ENCODE measurements at places on chromosomes 4 and X.

DNA sequence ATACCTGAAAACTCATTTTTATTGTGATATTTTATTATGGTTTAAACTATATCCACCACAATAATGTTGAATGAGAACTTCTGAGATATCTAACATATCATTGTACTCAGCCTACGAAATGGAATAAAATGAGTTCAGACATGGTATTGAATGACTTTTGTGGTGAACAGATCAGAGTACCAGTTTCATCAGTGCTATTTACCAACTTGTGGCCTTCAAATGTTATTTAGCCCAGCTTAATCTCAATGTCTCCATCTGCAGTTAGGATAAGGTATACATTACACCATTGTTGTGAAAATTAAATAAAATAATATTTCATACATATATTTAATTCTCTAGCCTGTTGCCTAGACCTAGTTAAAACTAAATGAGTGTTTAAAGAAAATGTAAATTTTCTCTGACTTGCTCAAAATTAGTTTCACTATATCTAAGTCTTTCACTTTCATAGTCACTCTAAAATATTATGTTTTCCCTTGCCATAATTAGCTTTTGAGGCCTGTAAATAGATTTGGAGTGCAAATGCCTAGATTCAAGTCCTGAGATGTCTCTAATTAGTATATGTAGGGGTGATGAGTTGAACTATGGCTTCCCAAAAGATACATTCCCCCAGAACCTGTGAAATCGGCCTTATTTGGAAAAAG lies 594.2 kb downstream of the STPG2 start:
- DNase-seq: no peak

DNA sequence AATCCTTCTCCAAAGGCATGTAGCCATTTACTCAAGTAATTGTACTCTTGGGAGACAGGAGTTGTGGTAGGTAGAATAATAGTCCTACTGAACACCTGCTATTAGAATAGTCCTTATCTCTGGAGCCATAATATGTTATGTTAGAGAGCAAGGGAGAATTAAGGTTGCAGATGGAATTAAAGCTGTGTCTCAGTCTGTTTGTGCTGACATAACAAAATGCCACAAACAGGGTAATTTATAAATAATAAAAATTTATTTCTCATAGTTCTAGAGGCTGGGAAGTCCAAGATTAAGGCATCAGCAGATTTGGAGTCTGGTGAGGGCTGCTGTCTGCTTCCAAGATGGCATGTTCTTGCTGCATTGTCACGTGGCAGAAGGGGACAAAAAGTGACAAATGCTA lies 24.2 kb upstream of the FRAS1 start:
- no peak for DNase-seq

DNA sequence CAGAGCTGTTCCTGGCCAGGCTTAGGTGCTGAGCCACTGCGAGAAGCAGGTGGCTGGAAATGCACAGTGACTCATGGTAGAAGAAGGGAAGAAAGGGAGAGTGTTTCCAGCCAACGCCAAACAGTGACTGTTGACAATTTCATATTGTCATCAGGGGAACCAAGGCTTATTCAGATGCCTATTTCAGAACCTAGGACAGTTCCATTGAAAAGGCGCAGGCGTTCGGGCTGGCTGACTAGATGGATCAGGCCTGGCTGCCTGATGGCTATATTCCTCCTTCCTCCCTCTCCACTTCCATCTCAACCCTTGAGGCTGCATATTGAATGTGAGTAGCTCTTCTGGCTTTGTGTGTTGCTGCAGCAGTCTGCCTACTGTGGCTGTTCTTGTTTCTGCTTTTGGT lies 73.0 kb upstream of the FRMPD4 start:
- no peak for DNase-seq

- no peak for DNase-seq
Measured at GRCh38 chrX:140712413-140713173, 3.0 kb downstream of the LINC00632 start.

DNA sequence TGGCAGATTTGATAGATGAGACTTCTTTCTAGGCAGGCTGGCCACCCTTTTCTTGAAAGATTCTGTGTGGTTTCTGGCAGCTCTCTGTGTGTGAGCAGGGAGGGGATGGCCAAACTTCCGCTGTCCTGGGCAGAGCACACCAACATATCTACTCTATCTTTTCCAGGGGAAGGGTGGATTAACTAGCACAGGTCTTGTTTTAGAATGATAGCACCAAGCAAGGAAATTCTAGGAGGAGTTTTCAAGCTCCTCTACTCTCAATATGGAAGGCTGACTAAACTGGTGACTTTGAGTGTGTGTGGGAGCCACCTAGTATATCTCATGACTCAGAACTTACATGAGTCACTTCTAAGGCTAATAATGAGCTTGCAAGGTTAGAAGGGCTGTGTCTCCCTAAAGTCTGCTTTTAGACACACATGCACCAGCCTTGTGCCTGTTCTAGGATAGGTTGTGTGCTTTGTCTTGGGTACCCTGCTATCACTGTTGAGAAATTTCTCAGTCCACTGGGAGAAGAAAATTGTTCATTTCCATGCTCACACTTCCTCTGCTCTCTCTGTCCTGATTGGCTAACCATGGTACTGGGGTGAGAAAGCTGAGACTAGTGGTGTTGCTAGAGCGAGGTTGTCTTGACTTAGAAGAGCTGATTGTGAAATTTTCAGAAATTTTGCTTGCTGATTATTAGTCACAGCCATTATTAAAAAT lies 72.9 kb downstream of the YIPF6 start:
- no peak for DNase-seq

- no peak for DNase-seq
Measured at GRCh38 chr4:120801137-120801758, 121.3 kb downstream of the PRDM5 start.

DNA sequence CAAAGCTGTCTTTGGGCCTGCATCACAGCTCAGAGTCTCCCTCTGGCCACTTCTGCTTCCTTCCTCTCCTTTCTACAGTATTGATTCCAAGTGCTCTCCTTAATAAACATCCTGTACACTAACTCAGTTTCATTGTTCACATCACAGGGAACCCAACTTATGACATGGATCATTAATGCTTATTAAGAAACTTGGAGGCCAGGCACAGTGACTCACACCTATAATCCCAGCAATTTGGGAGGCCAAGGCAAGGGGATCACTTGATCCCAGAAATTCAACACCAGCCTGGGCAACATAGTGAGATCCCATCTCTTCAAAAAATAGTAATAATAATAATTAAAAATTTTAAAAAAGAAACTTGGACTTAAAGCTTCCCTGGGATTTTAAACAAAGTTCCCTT lies 89.2 kb upstream of the EFHC2 start:
- no peak for DNase-seq

DNA sequence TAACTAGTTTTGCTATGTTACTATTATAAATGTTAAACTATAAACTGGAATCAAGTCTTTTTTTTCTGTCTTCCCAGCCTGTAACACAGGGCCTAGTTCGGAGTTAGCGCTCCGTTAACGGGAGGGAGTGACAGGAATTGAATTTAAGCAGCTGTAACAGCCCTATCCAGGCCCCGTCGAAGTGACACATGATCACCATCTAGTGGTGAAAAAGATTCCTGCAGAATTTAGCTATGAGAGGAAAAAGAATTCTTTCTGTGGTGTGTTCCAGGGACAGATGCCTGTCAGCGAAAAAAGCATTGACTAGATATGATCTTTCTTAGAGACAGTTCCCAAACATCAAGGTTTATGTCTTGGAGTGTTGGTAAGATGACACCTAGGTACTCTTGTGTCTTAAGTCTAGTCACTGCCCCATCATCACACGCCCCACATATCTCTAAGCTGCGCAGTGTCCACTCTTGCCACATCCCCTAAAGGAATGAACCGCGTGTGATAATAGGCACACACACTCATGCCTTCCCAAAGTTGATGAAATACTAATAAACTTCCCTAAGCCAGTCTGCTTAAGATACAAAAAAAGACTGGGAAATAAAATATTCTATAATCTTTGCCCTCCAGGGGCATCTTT lies 2.1 kb downstream of the GAB3 start:
- DNase-seq: peak; percentile 13

- no peak for DNase-seq
Measured at GRCh38 chr4:184384810-184385557, 89.4 kb downstream of the IRF2 start.

GRCh38 chrX:100373673-100374072 lies 36.4 kb downstream of the PCDH19 start:
- no peak for DNase-seq

DNA sequence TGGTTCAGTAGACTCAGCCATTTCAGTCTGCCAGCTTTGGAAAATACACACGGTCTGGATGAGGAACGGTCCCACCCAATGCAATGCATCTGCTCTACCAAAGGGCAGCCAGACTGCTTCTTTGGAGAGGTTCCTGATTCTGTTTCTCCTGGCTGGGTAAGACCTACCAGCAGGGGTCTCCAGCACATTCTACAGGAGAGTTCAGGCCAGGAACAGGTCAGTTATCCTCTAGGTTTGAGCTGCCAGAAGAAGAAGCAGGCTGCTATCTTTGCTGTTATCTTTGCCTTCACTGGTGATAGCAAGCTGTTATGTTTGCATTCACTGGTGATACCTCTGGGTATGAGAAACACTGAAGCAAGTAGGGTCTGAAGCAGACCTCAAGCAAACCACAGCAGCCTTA lies 45.5 kb upstream of the PBDC1 start:
- DNase-seq: no peak

DNA sequence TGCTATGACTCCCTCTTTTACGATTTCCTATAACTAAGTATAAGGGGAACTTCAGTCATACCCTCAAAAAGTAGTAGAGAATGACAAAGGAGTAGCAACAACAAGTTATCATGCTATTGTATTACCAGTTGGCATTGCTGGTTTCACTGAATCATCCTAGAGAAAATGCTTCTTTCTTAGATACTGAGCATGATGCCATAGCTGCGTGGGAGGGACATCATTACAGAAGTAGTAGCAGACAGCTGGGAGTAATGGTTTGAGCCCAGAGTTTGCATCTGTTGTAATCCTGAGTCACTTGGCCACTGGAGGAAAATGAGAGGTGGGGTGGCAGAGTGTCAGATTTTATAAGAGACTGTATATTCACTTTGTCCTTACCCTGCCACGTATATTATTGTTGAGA lies 38.6 kb downstream of the MTMR1 start:
- DNase-seq: no peak

- no peak for DNase-seq
Measured at GRCh38 chr4:149553959-149554520, 261.6 kb downstream of the IQCM start.

DNA sequence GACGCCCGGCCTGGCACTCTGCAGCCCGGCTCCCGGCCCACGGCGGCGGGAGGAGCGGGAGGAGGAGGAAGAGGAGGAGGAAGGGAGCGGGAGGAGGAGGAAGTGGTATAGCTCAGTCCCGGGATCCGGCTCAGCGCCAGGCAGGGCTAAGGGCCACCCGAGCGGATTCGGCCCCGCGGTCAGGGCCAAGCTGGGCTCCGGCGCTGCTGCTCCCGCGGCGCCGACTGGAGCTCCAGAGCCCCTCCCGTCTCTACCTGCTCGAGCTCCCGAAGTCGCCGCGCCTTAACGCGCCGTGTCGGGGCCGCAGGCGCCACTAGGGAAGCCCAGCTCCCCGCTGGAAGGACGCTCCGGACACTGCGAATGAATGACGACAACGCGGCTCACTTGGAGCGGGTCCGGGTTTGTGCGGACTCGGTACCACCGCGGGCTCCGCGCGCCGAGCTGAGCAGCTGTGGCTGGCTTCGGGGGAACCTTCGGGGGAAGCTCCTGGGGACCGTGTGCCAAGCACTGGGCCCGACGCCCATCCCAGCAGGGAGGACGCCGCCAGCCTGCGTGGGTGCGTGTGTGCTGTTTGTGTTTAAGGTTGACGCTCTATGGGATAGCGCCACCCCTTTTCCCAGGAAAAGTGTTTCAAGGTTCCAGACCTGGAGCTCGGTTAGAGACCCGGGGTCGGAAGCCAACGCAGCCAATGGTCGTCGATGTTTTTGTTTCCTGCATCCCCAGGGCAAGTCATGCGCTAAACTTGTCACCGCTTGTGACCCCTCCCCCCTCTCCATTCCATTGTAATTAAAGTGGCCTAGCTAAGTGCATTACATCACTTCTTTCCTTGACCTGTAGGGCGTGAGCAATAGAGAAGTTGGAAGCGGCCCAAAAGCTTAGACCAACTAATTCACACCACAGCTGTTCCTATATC lies at the start of gene TBC1D9:
TBC1D9 (minus strand) TSS at position 67 of the 913 bp plus-strand sequence. CDS start 340 bp downstream, outside the sequence.
- DNase-seq: no peak

DNA sequence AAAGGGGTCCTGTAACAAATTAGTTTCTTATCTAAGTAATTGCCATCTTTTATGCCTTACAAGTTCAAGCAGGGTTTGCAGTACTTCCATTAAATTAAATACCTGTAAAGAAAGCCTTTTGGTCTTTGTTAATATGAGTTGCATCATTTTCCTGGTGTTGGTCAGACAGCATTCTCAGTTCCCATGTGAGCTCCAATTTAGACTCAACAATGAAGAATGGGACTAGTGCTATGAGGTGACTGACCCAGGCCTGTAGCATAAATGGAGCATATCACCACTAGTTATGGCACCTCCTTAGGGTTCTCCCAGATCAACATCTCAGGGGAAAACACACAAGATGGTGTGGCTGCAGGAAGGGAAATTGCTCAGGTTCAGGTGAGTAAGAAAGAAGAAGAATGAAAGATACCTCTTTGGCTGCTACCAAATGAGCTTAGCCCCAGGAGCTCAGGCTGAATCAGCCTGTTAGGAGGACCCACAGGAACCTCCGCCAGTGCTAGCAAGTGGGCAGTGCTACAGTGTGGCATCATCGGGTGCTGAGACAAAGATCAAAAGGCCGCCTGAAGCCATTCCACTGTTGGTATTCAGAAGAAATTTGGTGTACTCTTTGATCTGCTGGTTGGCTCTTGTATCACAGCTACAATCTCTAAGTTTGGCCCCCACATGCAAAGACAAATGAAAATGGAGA lies 1.8 kb downstream of the TTC29 start:
- no peak for DNase-seq

- DNase-seq: no peak
Measured at GRCh38 chr4:12488672-12489071, 995.5 kb downstream of the RAB28 start.

DNA sequence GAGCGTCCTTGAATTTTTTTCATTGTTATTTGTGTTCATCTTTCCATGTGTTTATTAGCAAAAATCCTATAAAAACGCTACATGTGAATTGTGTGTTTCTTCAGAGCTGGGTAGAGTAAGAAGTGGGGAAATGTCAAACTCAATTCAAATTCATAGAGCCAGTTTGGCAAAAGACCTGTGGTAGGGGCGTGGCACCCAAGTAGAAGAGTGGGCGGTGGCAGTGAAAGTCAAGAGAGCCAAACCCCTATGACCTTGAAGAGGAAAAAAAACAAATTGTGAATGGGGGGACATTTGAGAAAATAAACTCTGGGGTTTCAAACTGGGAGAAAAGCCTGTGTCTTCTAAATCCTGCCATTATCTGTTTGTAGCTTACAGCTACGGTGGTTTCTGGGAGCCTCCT lies 4.4 kb upstream of the FOXO4 start:
- no peak for DNase-seq

DNA sequence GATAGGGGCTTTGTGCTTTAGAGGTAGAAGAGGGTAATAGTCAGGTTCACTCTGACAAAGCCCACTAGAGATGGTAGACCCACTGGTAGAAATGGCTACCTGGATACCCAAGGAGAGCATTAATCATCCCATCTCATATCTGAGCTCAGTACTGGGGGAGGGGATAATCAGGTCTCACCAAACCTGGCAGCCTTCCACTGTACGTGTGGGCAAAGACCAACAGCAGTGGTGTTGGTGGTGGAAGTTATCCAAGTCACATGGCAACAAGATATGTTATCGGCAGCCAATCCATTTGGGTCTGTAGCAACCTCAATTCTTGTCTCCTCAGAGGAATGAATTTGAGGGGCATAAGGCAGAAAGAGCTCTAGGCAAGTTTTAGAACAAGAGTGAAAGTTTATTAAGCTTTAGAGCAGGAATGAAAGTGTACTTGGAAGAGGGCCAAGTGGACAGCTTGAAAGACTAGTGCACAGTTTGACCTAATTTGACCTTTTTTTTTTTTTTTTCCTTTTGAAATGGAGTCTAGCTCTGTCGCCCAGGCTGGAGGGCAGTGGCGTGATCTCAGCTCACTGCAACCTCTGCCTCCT lies 67.0 kb upstream of the CXCL13 start:
- no peak for DNase-seq
